ENCODE measurements at places on chromosomes 6 and 20.

DNA sequence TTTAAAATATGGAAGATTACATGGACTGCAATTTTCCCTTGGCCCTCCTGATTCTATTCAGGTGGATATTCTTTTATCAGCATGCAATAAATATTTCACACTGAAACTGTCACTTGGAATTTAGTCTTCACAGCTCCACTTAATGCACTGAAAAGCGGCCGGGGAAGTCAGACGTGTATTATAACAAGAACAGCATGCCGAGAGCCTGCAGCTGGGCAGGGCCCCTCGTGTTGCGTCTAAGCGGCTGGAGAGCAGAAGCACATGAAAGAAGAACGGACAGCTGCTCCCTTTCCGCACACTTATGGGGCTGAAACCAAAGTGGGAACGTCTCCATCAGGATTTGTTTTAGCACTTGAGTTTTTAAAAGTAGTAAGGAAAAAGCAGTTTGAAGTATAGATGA lies 57.2 kb downstream of the LYRM4 start:
- no peak for DNase-seq

GRCh38 chr6:57162516-57162915 lies 9.6 kb upstream of the BAG2 start:
- DNase-seq = no peak

DNA sequence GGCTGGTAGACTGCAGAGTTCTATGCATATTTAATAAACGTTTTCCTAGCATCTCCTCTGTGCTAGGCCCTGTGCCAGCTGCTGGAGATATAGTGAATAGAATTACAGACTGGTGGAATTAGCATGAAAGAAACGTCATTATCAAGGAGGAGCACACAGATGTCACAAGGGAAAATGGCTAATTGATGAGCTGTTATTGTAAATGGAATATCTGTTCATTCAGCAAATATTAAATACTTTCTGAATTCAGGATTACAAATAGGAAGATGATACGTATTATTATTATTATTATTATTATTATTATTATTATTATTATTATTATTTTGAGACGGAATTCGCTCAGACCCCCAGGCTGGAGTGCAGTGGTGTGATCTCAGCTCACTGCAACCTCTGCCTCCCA lies 1.2 kb downstream of the AAR2 start:
- no peak for DNase-seq

DNA sequence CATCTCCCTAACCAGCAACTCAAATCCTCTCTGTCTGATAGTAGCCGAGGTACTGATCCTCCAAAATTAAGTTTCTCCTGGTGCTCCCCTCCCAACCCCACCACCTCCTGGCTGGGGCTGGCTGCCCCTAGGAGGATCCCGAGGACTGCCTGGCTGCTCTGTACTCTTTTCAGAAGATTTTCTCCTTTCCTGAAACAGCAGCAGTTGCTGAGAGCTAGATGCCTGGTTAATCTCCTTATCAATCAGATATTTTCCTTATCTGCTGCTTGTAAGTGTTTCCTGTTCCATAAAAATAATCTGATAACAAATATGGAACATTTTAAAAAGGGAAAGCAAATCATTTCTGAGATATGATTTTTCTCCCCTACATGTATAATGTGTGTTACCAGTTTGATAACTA lies 52.8 kb downstream of the ZMYND8 start:
- no peak for DNase-seq

DNA sequence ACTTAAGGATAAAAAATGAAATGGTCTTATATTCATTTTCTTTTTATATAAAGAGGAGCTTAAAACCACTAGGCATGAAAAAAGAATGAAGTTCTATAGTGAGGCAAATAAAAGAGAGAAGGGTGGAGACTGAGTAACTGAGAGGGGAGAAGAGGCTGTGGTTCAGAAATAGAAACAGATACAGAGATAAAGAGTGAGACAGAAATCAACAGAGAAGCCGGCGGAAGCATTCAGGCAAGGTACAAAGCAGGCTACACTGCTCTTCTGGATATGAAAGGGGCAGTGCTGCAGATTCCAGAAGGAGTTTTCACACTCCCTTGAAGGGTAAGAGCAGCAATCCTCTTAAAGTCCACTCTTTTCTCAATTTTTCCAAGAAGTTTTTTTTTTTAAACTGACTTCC lies 29.9 kb downstream of the NFATC2 start:
- no peak for DNase-seq

GRCh38 chr6:25312703-25313102 lies 33.5 kb downstream of the CARMIL1 start:
- no peak for DNase-seq

- DNase-seq = no peak
These were observed 116.8 kb downstream of the ARHGAP18 start for GRCh38 chr6:129593233-129593564.

GRCh38 chr6:18209539-18210197 lies 54.4 kb downstream of the KDM1B start:
- DNase-seq = no peak

GRCh38 chr20:17704589-17705317 lies 5.0 kb downstream of the BANF2 start:
- DNase-seq = no peak

- no peak for DNase-seq
These were observed 64.6 kb downstream of the NUS1 start for GRCh38 chr6:117739869-117740268.

DNA sequence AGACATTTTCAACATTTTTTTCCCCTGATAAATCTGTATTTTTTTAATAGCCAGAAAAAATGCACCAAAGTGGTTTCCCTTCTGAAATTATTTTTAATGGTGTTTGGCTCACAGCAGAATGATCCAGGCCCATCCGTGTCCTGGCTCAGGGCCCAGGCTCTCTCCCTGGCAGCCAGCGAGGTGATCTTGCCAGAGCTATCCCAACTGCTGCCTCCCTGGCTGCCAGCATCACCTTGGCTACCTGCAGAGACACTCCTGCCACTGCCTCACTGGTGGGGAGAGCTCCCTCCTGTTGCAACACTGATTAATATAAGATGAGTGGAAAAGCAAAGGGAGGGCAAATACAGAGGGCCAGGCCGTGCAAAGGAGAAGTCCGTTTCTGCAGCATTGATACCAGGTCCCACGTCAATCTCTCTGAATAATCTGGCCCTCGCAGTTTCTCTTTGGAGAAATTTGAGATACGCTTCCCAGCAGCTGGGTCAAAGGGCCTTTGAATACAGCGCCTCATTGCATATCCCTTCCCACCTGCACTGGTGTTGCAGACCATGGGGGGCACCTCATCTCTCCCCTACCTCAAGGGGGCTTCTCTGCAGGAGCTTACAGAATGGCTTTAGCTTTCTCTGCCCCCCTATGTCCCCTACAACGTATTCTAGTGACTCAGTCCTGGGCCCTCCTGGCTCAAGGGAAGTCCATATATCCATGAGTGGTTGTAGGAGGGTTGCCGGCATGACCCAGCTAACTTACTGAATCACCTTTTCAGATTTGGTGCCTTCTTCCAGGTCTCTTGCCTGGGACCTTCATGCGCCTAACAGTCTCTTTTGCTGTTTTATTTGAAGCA lies 12.8 kb upstream of the DSTN start:
- no peak for DNase-seq

DNA sequence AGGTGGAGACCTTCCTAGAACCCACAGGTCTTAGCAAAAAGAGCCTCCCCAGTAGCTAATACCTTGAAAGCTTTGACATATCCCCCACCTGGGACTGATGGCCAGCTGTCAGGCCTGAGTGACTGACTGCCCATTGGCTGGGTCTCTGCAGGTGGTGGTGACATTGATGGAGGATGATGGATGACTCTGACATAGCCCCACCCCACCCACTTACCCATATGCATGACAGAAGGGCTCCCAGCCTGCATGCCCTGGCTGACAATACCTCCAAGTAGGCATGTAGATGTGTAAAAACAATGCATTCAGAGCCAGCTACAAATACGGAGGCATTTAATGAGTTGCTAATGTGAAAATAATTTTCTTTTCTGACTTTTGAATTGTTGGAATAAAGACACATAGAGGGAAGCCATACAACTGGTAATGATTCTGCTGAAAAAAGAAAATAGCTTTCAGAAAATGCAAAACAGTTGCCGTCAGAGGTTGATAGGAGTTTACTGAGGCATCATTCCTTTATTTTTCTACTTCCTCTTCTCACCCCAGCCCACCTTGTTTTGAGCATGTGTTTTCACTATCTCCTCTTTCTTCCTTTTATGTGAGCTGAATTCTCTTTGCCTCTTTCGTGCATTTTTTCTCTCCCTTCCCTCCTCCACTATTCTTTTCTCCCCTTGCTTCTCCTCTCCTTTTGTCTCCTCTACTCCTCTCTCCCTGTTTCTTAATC lies 70.6 kb downstream of the OLIG3 start:
- DNase-seq = no peak

DNA sequence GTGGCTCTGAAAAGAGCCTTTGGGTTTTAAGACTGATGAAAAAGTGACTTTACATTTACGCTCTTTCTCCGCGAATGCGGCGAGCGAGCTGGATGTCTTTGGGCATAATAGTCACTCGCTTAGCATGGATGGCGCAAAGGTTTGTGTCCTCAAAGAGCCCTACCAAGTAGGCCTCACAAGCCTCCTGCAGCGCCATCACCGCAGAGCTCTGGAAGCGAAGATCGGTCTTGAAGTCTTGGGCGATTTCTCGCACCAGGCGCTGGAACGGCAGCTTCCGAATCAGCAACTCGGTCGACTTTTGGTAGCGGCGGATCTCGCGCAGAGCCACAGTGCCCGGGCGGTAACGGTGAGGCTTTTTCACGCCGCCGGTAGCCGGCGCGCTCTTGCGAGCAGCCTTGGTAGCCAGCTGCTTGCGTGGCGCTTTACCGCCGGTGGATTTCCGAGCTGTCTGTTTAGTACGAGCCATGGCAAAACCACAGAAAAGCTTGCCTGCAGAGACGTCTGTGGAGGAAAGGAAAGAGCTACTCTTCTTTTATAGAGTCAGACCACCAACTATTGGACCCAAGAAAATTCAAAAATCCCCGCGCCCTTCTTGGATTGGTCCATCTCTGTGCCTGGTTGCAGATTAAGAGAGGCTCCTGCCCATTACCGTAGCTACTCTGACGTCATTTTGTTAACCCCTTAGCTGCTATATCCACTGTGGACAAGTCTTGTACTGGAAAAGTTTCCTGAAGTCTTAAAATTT lies 55.5 kb upstream of the HFE start:
- DNase-seq = peak; percentile 74

DNA sequence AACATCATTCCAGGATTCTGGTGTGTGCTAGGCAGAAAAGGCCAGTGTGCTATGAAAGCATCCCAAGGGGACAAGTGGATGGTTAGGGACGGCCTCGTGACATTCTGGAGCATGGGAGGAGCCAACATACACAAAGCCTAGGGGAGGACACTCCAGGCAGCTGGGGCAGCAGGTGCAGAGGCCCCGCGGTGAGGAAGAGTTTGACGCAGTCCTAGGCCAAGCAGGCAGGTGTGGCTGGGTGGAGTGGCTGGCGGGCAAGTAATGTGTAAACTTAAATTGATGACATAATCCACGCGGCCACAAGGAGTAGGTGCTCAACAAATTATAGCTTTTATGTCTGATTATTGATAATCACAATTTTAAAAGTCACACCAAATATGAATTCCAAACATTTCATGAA lies 93.6 kb downstream of the TMEM242 start:
- DNase-seq = no peak

DNA sequence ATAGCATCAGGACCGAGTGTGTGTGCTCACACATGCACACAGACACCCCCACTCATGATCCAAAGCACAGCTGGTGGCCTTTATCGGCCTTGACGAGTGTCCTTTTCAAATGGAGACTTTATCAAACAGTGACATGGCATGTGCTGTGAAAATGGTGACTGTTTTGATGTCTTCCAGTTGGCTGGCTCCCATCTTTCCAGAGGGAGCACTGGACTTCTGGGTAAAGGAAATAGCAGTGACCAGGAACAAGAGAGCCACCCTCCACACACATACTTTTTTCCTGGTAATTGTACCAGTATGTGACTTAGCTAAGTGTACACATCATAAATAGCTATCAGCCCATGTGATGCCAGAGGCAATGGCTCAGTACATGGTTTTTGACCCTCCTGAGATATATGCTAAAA lies 52.7 kb downstream of the ZDHHC14 start:
- no peak for DNase-seq

GRCh38 chr20:15056246-15056645 lies 718.8 kb upstream of the FLRT3 start:
- no peak for DNase-seq

DNA sequence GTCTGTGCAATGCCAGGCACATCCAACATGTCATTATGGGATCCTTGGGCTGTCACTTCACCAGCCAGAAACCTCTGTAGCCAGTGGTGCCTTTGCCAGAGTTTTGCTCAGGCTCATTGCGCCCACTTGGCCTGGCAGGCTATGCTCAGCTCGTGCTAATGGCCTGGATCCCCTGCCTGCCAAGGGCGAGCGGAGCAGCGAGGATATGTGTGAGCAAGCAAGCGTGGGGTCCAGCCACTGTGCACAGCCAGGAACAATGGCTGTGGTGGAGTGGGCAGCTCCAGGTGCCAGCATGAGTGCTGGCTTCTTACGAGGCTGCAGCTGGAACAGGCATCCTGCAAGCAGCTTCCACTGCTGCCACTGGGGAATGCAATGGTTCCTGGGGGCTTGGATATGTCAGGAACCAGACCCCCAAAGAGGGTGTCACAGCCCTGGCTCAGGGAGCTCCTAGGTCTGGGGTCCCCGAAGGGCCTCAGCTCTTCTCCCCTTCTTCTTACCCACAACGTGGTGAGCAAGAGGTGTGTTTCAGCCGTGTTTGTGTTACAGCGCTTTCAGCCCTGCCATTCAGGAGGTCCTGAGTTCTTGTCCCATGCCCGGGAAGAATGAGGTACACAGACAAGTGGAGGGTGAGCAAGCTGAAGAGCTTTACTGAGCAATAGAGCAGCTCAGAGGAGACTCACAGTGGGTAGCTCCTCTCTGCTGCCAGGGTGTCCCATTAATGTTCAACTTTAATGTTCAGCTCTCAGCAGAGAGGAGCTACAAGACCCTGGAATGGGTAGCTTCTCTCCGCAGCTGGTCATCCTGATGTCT lies 22.3 kb upstream of the TOP1 start:
- no peak for DNase-seq

DNA sequence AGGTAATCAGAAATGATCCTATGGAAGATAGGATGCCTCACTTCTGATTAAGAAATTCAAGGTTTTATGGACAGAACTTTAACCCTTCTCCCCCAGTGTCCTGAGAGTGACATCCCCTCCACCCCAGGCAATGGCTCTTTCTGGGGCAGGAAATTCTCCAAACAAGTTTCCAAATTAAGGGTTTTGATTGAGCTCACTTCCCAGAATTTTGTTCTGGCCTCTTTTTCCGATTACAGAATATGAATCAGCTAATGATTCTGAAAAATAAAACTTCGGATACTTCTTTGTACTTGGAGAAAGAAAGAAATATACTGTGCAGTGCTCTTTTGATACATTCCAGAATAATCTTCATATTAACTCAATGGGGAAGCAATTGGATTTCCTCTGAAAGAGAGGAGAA lies 32.8 kb upstream of the TASP1 start:
- DNase-seq = no peak

DNA sequence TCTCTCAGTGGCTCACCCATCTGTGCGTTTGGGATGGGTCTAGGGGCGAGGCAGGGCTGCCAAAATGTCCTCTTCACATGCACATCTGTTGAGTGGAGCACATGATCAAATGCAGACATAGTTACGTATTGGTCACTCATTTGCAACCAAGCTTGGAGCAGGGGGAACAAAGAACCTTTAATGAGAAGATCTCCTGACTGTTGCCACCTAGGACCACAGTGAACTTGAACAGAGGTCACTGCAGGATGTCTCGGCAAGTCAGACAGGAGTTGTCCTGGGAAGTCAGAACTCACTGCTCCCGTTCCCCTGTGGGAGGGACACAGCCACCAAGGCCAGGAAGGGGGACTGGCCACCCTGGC lies 73.4 kb downstream of the SSR1 start:
- no peak for DNase-seq

All from activated naive CD4-positive, alpha-beta T cell (primary cell).